Stomach (tissue), 19 donors: ENCODE measurements at places on chromosomes 5 and 9.
A peak's percentile ranks its signal among the peaks of the same experiment; 100 is the strongest.

GRCh38 chr5:149220750-149221149, 50.9 kb upstream of the AFAP1L1 start:
- DNase-seq, result no peak

DNA sequence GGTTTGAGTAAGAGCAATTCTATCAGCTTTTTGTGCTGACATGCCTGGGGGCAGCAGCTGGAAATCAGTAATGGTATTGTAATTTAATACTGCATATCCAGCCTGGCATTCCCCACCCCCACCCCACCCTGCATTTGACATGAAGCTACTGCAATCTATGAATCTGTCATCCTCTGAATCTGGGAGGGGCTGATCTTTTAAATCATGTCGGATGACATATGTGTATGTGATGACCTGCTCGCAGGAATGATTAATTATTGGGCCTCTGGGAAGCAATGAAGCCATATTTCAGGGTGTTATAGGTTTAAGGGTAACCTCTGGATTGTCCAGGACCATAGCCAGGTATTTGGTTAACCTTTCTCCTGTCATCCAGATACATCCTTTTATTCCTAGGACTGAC, 64.6 kb upstream of the RASGRF2 start:
- no peak for DNase-seq

GRCh38 chr5:76169146-76169905, 86.1 kb downstream of the SV2C start:
- peak; percentile 30 for DNase-seq

DNA sequence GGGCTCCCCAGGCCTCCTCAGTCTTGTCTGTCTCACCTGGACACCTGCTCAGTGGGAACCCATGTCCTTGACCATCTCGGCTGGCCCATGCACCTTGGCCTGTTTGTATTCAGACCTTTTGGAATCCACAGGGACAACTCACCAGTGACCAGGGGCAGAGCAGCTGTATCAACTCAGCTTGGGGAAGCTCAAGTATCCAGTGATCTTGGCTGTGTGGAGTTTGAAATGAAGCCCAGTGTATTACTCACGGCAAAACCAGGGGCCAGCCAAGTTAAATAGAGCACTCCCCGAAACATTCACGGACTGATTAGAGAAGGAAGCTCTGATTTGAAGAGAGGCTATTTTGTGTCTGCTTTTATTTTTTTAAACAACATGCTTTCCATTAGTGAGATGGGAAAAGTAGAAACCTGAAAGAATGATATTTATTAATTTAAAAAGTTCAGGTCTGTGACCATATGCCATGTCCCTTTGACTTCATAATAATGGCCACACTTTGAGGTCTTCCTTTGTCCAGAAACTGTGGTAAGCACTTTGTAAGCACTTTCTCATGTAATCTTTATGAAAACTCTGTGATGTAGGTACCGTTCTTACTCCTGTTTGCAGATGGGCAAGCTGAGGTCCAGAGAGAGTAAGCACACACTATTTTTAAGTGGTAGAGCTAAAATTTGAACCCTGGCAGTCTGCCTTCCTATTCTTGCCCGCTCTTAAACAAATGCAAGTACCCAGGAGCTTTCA, 656.5 kb downstream of the BNC2 start:
- DNase-seq, result peak; percentile 91

- no peak for DNase-seq
These were observed 21.3 kb downstream of the PWWP2A start for GRCh38 chr5:160097991-160098390.

DNA sequence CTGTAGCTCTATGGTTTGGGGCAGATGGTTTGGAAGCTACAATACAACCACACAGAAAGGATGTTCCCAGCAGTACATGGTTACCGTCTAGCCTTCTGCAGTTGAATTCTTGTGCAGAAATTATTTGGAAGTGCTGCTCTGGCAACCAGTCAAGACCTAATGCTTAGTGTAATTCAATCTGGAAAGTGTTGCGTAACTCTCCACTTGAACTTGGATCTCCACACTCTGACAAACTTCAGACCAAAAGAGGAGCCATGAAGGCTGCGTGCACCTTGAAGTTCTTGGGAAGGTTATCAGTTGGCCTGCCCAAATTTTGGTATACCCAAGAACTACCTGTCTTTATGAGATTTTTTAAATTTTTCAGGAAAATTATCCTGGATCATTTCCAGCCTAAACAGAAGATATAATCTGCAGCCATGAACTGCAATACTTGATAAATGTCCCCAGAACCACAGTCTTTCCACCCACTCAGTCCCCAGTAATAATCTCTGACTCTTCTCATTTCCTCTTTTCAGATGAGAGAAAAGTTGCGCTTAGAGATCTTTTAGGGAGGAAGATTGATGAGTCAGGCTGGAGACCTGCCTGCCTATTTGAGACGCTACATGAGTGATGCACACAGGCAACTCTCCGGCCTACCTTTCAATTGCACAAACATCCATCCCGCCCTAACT, 159.9 kb downstream of the FANCC start:
- DNase-seq, result peak; percentile 92

- no peak for DNase-seq
These were observed 16.1 kb downstream of the PCBD2 start for GRCh38 chr5:134920848-134921575.

GRCh38 chr9:113886933-113887332, 10.8 kb downstream of the ZNF618 start:
- DNase-seq, result no peak

GRCh38 chr5:32115985-32116384, 58.1 kb downstream of the GOLPH3 start:
- DNase-seq, result no peak

- DNase-seq, result no peak
These were observed 219.4 kb downstream of the SPOCK1 start for GRCh38 chr5:137279521-137280231.

- DNase-seq, result peak; percentile 79
These were observed 96.4 kb downstream of the RFK start for GRCh38 chr9:76297721-76298239.

GRCh38 chr5:126680191-126680817, 79.6 kb downstream of the PHAX start:
- peak; percentile 29 for DNase-seq

- DNase-seq, result no peak
These were observed 4.5 kb downstream of the WHRN start for GRCh38 chr9:114500697-114501292.

DNA sequence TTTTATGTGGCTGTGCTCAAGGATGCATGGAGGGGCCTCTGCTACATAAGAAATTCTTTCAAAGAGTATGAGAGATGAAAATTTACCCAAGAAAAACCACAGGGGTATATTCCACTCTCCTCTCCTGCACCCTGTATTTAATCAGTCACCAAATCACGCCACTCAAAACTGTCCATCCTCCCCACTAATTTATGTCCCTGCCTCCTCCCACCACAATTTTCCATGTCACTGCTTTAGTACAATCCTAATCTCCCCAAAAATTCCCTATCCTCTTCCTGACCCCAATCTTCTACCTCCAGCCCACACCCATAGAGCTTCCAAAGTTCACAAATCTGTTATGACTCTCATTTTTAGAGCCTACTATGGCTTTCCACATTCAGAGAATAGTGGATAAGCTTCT, 125.2 kb upstream of the CDH6 start:
- no peak for DNase-seq

- no peak for DNase-seq
These were observed 49.6 kb upstream of the ANKRD31 start for GRCh38 chr5:75286211-75286773.

DNA sequence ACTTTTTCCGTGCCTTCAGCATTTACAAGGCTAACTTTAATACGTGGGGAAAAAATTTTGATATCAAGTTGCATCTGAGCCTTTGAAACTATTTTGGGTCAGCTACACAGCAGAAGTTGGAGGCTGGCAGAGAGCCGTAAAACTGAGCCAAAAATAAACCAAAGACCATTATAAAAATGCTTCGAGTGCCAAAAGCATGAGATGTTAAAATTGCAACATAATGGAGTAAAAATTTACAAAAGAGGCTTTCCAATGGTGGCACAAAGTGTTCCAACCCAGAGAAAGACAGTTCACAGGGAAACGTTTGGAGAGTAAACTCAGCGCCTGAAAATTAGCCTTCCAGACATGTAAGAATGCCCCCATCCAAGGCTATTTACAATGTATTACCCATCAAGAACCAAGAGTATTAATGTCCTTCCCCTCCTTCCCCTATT, 190.3 kb downstream of the TLE1 start:
- DNase-seq, result peak; percentile 55
